Stimulated activated CD4-positive, alpha-beta T cell treated with anti-CD3 and anti-CD28 coated beads, TNF-alpha, amount 100 ng/mL, for 48 hours (primary cell): ENCODE measurements at places on chromosomes 1 and 21.

DNA sequence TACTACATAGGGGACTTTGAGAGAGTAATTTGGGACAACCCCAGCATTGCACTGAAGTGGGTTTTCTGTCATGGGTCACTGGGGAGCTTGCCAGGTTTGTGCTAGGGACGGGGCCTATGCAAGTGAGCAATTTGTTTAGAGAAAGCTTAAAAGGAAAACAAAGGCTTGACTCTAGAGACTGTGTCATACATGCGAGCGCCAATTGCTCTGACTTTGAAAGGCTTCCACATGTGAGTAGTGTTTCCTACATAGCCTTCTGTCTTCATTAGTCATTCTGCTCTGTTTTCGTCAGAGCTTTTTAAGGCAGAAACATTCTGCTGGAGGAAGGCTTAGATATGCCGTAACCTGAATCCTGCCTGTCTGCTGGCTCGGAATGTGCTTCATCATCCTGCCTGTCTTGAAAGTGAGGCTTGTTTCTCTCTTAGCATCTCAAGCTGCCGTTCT lies 28.4 kb downstream of the TRIM45 start:
- DNase-seq: no peak

- DNase-seq: no peak
These were observed 39.4 kb downstream of the TRAPPC10 start for GRCh38 chr21:44051462-44051941.

- DNase-seq: no peak
These were observed 35.4 kb downstream of the GPR3 start for GRCh38 chr1:27427816-27428315.

- no peak for DNase-seq
These were observed 9.8 kb downstream of the SLAMF7 start for GRCh38 chr1:160748878-160749269.

- no peak for DNase-seq
These were observed 168.8 kb downstream of the RWDD3 start for GRCh38 chr1:95402780-95403179.

- DNase-seq: no peak
These were observed 38.1 kb upstream of the EPS15 start for GRCh38 chr1:51557168-51557567.

DNA sequence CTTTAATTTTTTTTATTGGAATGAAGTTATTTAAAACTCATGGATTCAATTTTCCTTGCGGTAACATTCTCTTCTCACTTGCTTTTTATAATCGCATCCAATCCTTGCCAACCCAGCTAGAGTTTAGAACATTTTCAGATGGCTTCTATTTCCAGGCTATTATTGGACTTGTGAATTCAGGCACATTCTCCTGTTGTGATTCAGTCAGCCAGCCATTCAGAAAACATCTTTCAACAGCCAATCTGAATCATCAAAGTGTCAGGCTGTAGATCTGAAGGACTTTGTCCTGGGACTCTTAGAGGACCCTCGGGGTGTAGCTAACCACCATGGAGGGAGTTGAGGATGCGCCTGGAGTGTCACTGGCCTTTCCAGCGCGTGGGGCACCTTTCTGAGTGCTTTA lies 92.4 kb downstream of the PRDM2 start:
- DNase-seq: no peak

DNA sequence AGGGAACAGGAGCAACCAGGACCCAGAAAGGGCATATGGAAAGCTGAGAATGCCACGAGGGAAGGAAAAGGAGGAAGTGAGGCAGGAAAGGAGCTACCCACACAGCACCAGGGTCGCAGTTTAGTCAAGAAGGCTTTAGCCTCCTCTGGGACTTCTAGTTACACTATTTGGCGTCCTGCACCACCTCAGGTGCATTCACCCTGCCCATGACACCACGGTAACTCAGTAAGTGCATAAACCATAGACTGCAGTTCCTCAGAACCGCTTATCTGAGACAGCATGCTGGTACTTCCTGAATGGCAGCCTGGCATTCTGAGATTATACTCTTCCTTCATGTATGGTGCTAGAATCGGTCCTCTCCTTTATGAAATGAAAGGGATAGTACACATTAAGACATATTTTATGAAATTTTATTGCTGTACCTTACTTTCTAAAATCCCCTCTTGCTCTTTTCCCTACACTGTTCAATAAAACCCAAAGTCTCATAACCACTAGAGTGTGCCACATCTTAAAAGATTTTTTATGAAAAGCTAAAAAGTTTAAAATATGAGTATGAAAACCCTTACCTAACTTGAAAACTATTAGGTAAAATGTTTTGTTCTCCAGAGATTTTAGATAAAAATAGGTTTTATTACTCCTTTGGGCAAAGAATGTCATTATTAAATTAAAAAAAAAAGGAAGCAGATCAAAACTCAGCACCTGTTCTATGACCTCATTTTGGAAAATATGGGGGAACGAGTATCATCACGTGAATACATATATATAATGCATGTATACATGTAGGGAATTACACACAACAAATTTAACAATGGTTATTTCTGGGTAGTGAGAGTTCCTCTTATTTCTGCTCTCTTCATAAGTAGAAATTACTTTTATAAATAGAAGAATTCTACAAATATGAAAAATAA lies 67.3 kb downstream of the VAV3 start:
- DNase-seq: no peak
